ENCODE measurements at places on chromosomes 11 and 22.

DNA sequence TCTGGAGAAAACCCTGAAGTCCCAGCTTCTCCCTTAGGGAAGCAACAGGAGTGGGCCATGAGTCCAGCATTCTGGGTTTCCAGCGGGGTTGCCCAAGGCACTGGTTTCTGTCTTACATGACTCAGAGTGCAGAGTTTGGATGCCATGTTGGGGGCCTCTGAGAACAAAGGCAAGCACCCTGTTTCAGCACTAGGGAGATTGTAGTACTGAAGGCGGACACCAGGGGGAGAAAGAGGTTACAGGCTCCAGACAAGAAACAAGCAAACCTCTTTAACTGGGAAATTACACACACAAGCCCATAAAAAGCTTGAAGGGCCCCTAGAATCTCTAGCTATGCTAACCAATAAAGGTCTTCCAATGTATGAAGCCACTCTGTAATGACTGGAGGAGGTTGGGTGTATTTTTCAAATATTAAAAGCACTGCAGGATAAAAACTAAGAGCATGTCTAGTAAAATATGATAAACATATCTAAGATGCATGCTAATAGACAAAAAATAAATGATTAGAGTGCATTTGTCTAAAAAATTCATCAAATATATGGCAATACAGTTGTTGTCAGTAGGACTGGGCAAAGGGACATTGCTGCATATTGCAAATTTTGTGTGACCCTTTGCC, 7.1 kb downstream of the MS4A6E start:
- peak; percentile 54 for DNase-seq

DNA sequence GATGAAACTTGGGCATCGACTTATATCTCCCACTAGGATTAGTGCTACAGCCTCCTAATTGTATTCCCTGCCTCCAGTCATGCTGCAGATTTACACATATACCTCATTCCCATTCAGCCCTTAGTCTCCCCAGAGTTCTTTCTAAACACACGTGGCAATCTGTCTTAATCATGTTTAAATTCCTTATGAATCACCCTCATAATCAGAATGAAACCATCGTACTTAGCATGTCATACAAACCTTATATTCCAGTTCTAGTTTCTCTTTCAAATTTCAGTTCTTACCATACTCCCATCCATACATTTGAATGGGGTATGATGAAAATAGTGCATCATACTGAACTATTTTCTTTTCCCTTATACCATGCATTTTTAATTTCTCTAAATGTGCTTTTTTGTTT, 6.0 kb upstream of the OR10A2 start:
- no peak for DNase-seq

DNA sequence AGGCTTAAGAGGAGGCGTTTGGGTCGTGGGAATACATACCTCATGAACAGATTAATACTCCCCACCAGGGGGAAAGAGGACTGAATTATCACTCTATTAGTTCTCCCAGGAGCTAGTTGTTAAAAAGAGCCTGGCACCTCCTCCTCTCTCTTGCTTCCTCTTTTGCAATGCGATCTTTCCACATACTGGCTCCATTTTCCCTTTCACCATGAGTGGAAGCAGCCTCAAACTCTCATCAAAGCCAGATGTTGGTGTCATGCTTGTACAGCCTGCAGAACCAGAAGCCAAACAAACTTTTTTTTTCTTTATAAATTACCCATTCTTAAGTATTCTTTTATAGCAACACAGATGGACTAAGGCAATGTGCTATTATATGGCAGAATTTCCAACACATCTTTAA, 258.5 kb downstream of the FAM76B start:
- no peak for DNase-seq

- no peak for DNase-seq
Measured at GRCh38 chr11:109423466-109424190, 1.6 kb downstream of the C11orf87 start.

- no peak for DNase-seq
Measured at GRCh38 chr11:29432719-29433325, 584.0 kb downstream of the KCNA4 start.

DNA sequence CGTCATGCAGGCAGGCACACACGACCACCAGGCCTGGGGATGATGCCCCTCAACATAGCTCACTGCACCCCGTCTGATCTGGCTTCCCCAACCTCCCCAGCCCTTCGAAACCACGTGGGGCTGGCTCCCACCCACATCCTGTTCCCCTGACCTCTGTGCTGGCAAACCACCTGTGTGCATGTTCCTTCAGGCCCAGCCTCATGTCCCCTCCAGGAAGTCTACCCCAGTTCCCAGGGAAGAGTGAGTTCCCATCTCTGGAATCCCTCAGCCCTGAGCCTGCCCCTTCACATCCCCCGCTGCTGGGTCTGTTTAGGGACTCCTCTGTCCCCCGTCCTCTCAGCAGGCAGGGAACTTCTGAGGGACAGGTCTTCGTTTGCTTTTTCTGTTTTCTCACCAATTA, 7.1 kb downstream of the SLC7A4 start:
- peak; percentile 37 for DNase-seq

Data from CD4-positive, alpha-beta T cell treated with Interleukin-17A for 4 hours (primary cell).